ENCODE measurements at places on chromosomes 5 and 9.

- DNase-seq, result no peak
These were observed 76.5 kb downstream of the DAP start for GRCh38 chr5:10684303-10685086.

- DNase-seq, result no peak
These were observed 531.2 kb upstream of the ZNF608 start for GRCh38 chr5:125277494-125278154.

DNA sequence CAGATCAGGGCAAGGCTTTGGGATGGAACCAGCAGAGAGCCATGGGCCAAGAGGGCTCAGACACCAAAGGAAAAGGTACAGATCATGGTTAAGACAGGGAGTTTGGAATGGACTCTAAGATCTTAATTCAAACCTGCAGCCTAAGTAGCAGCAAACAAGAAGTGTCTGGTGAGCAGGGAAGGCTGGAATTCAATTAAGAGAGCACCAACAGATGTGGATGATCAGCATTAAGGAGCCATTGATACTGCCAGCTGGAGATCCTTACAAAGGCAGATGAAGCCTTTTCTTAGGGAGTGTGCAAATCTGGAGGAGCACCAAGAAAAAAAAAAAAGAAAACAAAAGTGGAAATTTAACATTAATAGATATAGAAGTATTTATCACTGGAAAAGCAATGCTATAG is 516.8 kb downstream of the RASEF start:
- DNase-seq, result no peak

- peak; percentile 46 for DNase-seq
These were observed 154.8 kb downstream of the PAX5 start for GRCh38 chr9:36878986-36879982.

DNA sequence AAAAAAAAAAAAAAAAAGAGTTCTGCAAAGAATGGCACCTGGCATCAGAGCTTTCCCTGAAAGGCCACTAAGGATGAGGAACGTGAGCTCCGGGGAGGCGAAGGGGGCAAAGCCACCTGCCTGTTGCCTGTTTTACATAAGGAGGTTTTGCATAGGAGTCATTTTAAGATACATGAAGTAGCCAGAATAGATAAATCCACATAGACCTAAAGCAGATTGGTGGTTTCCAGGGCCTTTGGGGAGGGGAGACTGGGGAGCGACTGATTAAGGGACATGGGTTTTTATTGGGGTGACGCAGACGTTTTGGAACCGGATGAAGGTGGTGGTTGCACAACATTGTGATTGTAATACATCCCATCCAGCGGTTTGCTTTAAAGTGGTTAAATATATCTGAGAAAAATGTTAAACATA is 7.1 kb downstream of the NEK6 start:
- DNase-seq, result no peak

GRCh38 chr5:115978779-115979178 is 16.5 kb downstream of the LVRN start:
- DNase-seq, result no peak

DNA sequence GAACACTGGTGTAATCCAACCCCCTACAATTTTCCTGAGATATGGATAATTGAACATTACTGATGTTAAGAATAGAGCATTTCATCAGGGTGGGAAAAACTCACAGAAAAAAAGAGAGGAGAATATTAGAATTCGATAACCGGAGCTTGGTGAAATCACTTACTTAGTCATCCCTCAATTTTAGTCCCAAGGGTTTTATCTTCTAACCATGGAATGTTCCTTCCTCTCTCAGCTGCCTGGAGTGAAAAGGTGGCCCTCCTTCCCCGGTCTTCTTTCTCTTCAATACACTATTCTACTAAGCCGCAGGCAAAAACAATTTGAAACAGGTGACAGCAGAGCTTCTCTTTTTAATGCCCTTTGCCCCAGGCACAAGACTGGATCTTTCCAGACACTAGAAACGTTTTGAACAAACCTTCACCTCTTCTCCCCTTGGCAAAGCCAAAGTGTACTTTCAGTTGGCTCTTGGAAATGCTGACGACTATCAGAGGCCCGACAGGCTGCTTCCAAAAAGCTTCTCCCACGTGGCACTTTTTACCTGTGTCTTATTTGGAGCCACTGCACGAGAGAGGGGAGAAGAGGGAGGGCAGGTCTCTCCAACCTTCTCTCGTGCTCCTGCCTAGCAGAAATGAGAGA is 543.9 kb downstream of the TLE1 start:
- DNase-seq, result no peak

GRCh38 chr5:3288325-3288724 is 307.3 kb upstream of the IRX1 start:
- DNase-seq, result no peak

GRCh38 chr5:107012371-107012770 is 658.4 kb downstream of the EFNA5 start:
- DNase-seq, result no peak

DNA sequence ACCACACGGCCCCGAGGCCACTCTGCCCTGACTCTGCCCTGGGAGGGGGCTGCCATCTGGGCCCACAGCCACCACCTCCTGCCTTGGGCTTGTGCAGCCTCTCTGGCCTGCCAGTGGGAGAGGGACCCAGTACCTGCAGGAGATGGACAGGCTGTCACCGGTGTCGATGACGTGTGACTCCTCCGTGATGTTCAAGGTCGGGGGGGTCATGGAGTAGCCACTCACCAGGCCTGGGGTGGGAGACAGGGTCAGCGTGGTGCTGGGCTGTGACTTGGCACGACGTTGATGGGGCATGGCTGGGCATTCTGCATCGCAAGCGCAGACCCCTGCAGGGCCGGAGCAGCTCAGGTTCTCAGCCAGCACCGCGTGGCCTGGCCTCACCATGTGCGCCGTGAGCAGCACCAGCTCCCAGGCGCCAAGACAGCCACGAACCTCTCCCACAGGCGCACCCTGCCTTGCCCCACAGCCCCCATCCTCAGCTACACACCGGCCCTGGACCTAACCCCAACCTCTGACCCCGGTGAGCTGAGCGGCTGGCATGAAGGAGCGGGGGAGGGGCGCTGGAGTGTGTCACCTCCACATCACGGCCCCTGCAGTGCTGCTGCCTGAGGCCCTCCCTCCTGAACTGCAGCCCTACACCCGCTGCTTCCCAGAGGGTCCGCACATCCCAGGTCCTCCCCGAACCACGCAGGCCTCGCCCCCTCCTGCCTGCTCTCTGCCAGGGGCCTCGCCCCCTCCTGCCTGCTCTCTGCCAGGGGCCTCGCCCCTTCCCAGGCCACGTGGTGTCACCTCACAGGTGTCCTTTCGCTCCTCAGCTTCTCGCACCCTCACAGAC is 17.6 kb downstream of the FLT4 start:
- DNase-seq, result no peak

All from stimulated activated CD4-positive, alpha-beta T cell treated with anti-CD3 and anti-CD28 coated beads, Interleukin-1b, Interleukin-23, amount 100 ng/mL, for 48 hours (primary cell).